AG09319 (cell line): ENCODE measurements at places on chromosomes 2 and 18.

GRCh38 chr18:51382081-51382480 lies 184.6 kb upstream of the MEX3C start:
- no peak for DNase-seq

- DNase-seq, result no peak
Measured at GRCh38 chr2:19617257-19617848, 258.9 kb upstream of the OSR1 start.

GRCh38 chr2:164937864-164938401 lies 17.4 kb downstream of the SLC38A11 start:
- DNase-seq, result no peak

DNA sequence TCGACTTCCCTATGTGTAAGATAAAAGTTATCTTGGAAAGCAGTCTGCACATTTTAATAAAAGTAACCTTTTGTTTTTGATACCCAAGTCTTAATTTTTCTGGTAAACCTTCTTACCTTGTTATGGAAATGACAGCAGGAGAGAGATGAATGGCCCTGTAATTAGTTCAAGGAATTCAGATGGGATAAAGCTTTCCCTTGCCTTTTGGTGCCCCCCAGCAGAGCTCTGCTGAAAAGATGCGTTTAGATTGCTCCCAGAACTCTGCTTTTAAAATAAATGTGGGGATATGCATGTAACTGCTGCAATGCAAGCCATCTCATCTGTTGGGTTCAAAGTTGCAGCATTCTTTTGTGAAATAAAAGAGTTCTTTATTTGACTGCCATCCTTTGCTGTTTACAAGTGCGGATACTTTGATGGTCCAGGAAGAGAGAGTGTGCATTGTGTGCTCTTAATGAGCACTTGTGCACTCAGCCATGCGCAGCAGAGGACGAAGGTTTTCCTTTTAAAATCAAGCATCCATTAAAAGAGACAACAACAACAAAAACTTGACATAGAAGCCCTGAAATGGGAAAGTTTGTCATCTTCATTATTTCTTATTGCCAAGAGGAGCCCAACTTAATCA lies 176.7 kb upstream of the ST6GAL2 start:
- DNase-seq, result no peak

DNA sequence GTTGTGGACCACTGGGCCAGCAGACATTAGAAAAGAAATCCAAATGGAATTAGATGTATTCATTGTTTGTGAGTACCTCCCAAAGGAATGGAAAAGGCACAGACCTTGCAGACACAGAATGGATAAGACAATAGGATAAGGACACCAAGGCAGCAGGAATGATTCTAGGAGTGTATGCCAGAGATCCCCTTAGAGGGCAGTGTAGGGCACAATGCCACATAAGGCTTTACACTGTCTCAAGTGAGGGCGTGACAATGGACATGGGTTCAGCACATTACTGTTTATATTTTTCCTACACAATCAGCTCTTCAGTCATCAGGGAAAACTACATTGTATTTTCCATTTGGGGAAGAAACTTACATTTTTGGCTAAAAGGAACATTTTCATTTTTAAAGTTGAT lies 250.9 kb downstream of the PTH2R start:
- DNase-seq, result no peak

DNA sequence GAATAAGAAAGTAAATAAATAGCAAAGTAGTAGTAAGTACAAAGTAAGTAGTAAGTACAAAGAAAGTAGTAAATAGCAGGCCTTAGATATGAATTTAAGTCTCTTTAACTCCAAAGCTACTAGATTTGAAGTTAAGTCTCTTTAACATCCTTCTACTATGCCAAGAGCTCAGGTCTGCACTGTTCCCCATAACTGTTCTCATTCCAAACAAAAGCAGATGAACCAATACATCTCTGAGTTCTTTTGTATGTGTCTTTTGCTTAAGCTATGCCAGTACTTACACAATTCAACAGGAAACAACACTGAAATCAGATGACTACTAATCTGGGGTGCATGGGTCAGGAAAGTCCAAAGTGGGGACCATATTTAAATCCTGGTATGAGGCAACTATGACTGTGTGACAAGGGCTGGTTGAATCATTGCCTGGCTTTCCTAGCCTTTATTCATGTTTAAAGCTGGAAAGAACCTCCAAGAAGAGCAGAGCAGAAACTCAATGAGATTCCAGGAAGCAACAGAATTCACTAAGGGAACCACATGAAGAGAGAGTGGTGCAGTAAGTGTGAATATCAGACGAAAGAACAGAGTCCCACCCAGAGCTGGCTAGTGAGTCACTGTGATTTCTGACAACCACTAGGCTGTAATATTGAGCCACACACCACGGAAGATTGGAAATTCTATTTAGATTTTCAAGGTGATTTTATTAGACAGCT lies 51.0 kb upstream of the CYP26B1 start:
- no peak for DNase-seq
